Right cardiac atrium (tissue), 5 donors: ENCODE measurements at places on chromosomes 2 and 18.
A peak's percentile ranks its signal among the peaks of the same experiment; 100 is the strongest.

DNA sequence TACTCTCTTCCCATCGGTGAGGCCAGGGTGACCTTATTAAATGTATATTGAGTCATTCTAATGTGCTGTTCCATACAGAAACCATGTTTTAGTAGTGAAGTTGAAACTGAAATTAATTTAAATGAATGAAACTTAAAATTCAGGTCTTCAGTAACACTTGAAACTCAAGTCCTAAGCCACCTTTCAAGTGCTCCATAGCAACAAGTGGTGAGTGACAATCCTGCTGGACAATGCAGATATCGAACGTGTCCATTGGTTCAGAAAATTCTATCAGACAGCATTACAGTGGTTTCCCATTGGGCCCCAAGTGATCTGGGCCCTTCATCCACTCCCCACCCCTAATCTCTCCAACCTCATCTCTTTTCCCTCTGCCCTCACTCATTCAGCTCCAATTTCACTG, 48.7 kb downstream of the HNMT start:
- no peak for DNase-seq

DNA sequence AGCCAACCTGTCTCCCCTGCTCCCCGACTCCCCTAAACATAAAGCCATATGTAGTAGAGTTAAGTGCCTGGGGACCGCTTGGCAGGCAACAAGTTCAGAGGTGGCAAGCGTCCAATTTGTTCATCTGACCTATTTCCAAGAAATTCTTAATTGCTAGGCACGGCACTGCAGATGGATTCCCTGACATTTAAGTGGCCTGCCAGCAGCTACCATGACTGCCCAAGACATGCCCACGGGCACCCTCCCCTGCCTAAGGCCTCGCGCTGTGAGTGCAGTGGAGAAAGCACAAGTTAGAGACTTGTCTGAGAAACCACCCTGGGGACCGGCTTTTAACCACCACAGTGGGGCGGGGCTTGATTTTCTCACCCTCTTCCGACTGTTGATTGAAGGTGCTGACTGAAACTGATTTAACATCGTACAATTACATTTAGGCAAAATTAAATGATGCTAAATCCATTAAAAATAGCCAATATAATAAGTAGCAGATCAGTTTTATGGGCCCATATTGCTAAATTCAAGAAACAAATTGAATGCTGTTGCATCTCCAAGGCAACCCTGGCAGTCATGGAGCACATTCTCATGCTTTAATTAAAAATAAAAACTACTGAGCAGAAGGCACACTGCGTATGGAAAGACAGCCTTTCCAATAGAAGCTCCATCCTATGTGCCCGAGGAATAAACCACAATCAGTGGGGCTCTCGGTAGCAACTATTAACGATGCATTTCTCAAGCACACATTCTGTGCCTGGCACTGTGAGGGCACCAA, 163.6 kb upstream of the ACAA2 start:
- DNase-seq: no peak

GRCh38 chr2:232315049-232315922, 63.3 kb upstream of the ALPP start:
- peak; percentile 49 for DNase-seq

DNA sequence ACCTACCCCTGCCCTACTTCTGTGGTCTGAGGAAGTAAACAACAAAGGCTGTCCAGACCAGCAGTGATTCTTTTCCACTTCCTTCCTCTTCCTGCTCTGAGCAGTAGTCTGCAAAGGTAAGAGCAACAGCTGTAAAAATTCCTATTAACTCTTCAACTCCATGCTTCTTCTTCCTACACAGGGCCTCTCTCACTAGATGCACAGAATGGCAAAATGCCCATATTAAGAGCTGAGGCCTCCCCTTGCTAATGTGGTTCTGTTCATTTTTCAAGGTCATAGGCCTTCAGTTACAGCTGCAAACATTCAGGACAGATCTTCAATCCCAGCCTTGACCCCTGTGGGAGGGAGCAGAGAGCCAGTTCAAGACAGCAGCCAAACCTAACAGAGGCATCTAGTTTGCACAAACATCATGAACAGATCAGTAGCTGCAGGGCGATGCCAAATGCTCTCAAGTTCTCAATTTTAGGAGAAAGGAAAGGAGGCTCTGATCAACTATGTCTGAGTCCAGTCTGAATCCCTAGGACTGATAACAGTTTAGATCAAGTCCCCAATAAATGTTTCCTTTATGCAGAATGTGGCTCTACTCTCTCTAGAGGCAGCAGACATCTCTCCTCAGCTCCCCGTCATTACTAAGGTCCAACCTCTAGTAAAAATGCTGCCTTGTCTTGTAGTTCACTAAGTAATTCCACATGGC, 20.9 kb downstream of the SLC40A1 start:
- DNase-seq: peak; percentile 66

DNA sequence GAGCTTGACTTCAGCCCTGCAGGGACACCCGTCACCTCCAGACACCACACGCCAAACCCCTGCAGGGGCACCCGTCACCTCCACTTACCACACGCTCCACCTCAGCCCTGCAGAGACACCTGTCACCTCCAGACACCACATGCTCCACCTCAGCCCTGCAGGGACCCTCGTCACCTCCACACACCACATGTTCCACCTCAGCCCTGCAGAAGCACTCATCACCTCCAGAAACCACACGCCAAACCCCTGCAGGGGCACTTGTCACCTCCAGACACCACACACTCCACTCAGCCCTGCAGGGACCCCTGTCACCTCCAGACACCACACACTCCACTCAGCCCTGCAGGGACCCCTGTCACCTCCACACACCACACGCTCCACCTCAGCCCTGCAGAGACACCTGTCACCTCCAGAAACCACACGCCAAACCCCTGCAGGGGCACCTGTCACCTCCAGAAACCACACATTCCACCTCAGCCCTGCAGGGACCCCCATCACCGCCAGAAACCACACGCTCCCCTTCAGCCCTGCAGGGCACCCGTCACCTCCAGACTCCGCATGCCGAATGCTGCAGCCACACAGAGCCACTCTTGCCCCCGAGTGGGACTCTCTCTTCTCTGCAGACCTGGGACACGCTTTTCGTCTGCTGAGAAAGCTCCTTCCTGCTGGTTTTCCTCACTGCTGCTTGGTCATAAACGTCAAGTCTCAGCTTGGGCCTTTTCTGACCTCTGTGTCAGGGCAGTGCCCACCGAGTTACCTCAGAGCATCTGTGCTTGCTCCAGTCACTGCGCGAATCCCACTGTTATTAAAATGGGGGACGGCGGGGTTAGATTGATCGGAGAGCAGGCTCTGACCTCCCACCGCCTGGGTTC, 77.5 kb upstream of the SALL3 start:
- DNase-seq: no peak

DNA sequence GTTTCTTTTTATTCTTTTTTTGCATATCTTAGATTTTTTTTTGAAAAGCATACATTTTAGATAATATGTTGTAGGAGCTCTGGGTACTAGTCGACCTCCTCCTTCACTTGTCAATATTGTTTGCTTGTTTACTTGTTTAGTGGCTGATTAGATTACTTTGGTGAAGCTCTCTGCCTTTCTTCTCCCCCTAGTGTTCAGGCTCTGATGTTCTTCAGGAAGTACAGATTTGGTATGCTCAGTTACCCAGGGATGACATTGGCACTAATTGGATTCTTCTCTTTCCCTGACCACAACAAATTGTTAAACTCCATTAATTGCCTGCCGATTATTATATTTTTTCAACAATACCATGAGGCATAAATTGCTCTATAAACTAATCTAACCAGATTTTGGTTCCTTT, 491.2 kb downstream of the SUCLG1 start:
- DNase-seq: no peak

DNA sequence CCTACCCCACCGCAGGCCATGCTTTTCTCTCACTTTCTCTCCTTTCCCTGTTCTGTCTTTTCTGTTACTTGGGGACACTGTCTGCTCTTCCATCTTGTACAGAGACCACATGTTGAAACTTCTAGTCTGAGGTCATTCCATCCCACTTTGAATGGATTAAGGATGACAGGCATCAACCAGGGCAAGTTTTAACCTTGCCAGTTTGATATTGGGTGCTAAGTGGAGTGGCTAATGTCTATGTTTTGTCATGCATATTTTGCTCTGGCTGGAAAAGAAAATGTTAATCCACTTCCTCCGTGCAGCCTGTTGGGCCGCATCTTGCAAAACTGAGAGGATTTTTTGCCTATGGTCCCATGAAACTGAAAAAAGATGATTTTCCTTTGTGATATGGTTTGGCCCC, 205.5 kb upstream of the SESTD1 start:
- no peak for DNase-seq

- no peak for DNase-seq
Observed at GRCh38 chr2:145284551-145284950, 764.6 kb upstream of the ZEB2 start.

DNA sequence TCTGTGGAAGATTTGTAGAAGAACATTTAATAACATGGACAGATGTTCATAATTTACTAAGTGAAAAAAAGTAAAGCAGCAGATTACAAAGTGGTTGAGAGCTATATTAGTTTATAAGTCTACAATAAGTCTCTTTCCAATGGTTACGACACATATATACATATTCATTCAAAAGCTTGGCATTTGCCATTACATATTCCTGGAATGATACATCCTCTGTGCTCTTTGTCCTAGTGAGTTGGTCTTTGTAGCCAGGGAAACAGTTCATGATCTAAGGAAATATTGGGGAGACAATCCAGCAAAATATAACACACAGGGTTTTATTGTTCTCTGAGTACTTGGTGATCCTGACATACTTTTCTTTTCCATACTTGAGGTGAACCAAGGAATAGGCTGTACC, 32.5 kb upstream of the SOS1 start:
- DNase-seq: no peak

DNA sequence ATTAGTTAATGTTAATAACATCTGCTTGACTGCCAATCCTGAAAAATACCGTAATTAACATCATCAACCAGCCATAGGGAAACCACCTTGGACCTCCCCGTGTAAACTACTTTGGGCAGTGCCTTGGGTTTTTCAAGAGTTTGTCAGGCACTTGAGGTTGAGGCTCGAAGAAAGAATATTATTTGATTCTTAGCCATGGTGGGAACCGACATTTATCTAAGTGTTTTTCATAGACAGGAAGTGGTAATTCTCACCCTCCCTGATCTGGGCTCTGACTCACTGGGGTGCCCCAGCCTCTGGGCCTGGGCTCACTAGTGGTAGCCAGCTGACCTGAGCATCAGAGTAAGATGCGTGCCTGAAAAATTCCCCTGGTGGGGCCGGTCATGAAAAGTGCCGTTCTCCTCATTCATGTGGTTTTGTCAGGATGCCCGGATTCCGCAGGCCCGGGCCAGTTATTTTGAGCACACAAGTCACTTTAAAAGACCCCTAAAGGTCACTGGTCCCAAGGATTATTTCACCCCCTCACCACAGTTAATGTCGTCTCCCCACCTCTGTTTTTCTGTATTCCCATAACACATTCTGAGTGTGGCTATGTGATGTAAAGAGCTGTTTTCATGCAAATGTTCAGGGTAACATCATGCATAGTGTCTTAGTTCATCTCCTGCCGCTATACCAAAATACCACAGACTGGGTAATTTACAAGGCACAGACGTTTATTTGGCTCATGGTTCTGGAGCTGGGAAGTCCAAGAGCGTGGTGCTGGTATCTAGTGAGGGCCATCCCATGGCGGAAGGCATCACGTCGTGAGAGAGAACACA, 21.6 kb upstream of the SPATA3 start:
- DNase-seq: no peak

DNA sequence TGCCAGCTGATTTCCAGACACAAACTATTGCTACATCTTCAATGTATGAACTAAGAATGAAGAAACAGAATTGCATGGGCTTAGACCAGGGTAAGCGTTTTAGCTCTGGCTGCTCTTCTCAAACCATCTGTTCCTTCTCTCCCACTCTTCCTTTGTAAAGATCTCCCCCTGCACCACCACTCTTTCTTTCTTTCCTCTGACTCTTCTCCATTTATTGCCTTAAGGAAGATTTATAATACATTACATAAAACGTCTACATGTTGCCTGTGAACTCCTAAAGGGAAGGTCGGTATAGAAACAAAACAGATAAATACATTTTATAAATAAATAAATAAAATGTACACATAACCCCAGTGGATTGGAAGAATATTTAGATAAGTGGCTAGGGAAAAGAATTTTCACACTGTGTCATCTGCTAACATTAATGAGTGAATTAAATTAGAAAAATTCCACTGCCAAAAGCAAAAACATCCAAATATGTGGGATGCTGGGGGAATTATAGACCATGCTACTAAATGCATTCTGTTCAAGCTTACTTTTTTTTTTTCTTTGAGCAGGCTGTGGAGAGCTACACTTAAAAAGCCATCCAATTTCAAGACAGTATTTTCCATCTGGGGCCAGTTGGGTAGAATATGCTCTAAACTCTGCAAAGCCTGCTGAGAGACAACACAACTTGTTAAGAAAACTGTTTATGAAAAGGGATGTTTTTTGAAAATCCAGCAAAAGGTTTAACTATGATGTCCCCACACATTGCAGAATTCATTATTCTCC, 41.5 kb downstream of the NCKAP5 start:
- DNase-seq: no peak

- DNase-seq: no peak
Observed at GRCh38 chr2:174985614-174986013, 19.6 kb downstream of the CHN1 start.

DNA sequence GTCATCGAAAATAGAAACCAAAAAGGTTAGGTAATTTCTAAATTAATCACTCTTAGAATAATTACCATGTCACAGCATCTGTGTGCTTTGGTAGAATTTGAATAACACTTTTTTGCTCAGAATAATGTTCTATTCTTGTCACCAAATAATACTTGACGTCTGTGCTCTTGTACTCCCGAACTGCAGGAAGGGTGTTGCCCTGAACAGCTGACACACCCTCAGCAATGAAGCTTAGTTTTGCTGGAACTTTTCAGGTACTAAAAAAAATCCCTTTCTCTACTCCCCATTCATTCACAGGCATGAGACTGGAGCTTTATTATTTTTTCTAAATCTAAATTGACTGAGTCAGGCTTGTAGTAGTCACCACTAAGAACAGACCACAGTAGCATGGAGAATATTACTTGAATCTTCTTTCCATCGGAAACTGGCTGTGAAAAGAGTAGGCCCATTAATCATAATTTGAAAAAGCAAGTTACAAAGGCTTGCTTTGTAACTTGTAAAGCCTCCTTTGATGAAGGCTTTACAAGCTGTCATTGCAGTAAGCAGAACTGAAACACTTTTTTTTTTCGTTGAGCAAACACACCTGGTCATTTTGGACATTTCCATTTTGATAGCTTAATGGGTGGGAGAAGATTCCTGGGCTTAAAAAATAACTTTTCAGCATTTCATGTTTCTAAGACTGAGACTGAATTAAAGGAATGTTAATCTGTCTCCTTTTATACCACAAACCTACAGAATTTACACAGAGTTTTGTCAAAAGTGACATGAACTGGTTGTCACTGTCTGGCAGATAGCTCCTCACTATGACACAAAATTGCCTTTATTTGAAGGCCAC, 70.3 kb upstream of the PELI1 start:
- no peak for DNase-seq

GRCh38 chr18:28005164-28005563, 171.8 kb downstream of the CDH2 start:
- no peak for DNase-seq

- DNase-seq: no peak
Observed at GRCh38 chr2:64626146-64626809, 27.4 kb downstream of the SERTAD2 start.
